Sigmoid colon (tissue), 7 donors: ENCODE measurements at places on chromosomes 3 and 15. TPM values are rescaled to one million over a fixed set of nuclear protein-coding genes. Genes with fewer than 3 reads are reported as not detected.

DNA sequence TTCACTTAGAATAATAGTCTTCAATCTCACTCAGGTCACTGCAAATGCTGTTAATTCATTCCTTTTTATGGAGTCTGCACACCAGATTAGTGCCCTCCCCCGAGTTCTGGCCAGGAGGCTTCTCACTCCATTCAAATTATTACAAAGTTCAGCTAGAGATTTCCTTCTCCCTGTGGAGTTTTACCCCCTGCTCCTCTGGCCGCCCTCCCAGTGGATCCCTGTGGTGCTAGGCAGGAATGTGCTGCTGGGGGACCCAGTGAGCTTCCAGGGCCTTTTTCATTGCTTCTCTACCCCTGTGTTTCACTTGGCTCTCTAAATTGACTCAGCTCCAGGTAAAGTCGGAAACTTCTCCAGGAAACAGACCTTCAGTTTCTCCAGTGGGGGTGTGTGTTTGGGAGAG, 42.7 kb upstream of the CD200R1L start:
- DNase-seq, result no peak

GRCh38 chr15:27238707-27239423, 267.9 kb downstream of the GABRG3 start:
- no peak for DNase-seq

- no peak for DNase-seq
Measured at GRCh38 chr3:8505621-8506020, 4.0 kb downstream of the LMCD1 start.

DNA sequence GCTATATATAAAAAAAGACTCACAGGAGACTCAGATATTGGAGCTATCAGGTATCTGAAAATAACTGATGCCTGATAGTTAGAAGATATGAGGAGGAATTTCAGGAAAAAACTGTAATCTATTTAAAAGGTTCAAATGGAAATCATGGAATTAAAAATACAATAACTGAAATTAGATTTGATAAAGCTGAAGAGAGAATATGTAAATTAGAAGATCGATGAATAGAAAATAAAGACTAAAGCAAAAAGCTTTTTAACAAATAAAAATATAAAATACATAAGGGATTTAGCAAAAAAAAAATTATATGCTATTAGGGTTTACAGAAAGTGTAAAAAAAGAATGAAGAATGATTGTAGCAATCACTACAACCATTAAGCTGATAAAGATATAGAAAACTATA, 679.8 kb upstream of the LMCD1 start:
- no peak for DNase-seq

DNA sequence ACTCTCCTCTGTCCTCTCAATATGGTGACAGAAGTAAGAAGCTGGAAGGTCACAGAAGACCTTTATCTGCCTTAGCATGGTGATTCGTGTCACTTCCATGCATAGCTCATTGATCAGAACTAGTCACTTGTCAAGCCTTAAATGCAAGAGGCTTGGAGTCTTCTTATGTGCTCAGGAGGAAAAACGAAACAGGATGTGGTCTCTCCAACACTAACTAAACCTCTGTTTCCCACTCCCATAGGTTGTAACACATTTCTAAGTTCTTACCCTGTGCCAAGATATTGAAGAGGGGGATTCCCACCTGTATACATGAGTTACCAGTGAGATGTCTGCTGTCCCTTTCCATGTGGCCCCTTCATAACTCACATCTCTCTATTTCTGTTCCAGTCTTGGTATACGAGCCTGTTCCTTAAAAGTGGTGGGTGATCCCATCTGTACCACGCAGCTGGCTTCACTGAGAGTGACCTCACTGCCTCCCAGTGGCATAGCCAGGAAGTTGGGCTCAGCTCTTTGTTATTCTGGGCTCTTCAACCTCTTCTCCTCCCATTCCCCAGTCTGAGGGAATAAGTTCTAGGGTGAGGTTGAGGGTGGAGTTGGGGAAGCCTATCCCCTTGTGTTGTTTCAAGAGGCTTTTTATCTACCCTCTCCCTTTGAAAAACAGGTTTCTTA, 203.2 kb upstream of the PPP2R3A start:
- DNase-seq, result no peak

DNA sequence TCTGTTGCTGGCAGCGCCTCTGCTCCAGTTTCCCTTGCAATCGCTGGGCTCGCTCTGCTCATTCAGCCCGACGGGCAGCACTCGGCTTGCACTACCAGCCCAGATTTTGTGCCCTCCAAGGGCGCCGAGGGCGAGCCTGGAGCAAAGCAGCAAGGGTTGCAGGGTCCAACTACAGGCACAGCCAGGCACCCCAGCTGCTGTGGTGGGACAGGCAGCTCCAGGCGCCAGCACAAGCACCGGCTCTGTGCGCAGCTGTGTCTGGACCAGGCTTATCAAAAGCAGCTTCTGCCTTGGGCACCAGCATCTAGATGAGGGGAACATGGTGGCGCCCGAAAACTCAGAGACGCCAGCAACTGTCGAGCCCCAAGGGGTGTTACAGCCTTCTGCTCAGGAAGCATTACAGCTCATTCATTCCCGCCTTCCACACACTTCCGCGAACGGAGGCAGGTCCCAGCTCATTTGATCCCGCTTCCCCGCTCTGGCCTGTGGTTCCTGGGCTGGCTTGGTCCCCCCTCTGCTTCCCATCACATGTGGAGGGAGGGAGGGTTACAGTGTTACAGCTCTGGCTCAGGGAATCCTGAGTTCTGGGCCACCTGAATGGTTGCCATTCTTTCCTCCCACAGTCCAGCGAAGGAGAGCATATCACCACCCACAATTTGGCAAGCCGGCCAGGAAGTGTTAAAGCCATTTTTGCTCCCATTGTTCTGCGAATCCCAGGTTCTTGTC, 409.9 kb upstream of the ALCAM start:
- no peak for DNase-seq

DNA sequence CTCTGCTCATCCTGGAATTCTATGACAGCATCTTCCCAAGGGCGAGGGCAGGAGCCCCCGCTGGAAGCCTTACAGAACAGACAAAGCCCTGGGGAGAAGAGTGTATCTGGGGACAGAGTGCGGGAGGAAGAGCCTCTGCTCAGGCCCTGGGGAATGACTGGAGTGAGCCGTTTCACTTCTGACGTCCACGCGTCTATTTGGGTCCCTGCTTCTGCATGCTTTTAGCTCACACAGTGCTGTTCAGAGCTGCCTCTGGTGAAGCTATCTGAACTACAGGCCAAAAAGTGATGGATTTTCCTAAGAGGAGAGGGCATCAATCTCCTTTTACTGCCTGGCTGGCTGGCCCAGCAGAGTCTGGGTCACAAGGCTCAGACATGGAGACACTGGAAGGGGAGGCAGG, 311.8 kb downstream of the NTRK3 start:
- DNase-seq, result no peak

- no peak for DNase-seq
Measured at GRCh38 chr15:45149060-45149459, 19.3 kb downstream of the DUOX1 start.

DNA sequence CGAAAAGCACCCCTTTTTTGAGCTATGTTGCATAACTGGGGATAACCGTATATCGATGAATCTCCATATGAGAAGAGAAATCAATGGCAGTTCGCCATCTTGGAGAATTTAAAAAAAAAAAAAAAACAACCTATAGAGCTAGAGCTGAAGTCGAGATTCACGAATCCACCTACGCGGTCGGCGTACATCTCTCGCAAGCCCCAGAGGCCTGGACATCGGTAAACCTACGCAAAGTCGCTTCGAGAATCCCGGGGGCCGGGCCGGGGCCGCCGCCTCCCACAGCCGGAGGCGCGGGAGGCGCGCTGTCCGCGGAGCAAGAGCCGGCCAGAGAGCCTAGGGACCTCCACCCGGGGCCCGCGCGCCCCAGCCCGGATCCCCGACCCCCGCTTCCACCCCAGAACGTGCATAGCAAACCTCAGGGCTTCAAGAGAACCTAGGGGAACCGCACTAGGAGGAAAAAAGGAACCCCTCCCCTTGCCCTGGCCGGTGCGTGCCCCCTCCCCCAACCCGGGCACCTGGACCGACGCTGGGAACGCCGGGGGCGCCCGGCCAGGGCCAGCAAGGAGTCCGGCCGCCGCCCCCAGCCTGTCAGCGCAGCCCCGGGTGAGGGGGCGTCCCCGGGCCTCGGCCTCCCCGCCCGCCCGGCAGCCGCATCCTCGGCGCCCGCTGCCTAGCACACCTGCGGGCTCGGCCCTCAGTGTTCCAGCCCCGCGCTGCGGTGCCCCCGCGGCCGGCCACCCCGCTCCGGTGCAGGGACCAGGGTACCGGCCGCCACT, 567 bp downstream of the PFN2 start:
- peak; percentile 94 for DNase-seq

DNA sequence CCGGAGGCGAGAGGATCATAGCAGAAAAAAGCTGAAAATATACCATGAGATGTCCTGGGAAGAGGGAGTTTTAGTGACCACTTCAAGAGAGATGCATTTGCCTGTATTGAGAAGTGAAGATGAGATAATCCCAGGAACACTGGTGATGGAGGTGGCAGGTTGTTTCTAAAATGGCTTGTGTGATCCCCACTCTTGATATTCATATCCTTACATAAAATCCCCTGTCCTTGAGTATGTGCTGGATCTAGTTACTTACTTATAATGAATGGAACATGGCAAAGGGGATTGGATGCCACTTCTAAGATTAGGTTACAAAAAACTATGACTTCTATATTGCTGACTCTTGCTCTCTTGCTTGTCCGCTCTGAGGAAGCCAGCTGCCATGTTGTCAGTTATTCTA, 22.1 kb downstream of the HDGFL3 start:
- DNase-seq, result no peak

GRCh38 chr3:64163755-64164148, 61.5 kb downstream of the PRICKLE2 start:
- DNase-seq, result no peak

- no peak for DNase-seq
Measured at GRCh38 chr3:139327231-139327630, 16.6 kb upstream of the MRPS22 start.

GRCh38 chr15:51299187-51300015, 39.0 kb downstream of the CYP19A1 start:
- DNase-seq, result no peak

- DNase-seq, result no peak
Measured at GRCh38 chr3:149895769-149896168, 74.9 kb downstream of the PFN2 start.

GRCh38 chr3:128317101-128317697, 149.5 kb downstream of the DNAJB8 start:
- DNase-seq, result no peak

DNA sequence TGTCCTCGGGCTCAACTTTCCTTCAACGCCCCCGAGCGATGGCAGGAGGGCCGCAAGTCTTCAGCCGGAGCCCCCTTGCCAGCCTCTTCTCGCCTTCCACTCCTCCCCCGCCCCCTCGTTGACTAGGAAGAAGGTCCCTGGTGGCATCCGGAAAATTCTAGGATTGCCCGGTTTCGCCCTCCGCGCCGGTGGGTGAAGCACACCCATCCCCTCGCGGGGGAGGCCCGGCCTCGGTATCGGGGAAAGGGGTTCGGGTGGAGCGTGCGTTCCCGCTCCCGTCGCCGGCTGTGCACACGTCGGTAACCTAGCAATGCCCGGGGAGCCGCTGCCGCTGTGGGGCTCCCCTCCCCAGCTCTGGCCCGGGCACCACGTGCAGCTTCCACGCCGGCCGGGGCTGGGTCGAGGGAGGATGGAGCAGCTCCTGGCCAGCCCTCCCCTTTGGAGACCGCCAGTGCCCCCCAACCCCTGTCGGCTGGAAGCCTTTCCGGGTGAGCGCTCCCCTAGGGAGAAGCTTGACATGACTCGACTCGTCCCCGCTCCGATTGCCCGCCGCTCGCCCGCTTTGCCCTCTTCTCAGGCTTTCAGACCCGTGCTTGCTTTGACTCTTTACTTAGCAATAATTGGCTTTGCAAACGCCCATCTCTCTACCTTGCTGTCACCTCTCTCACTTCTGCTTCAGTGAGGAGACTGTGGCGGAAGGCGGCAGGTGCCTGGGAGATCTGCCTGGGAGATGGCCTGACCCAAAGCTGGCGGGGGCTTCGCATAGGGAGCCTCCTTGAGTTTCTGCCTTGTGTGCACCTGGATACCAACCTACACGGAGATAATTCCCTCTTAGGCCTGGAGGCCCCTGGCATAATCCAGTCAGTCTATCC, 1.3 kb downstream of the CACNA1D start:
- peak; percentile 70 for DNase-seq

GRCh38 chr3:119560160-119560559, 746 bp upstream of the CD80 start:
- DNase-seq, result no peak

GRCh38 chr3:60720736-60721135, 530.5 kb downstream of the FHIT start:
- no peak for DNase-seq

DNA sequence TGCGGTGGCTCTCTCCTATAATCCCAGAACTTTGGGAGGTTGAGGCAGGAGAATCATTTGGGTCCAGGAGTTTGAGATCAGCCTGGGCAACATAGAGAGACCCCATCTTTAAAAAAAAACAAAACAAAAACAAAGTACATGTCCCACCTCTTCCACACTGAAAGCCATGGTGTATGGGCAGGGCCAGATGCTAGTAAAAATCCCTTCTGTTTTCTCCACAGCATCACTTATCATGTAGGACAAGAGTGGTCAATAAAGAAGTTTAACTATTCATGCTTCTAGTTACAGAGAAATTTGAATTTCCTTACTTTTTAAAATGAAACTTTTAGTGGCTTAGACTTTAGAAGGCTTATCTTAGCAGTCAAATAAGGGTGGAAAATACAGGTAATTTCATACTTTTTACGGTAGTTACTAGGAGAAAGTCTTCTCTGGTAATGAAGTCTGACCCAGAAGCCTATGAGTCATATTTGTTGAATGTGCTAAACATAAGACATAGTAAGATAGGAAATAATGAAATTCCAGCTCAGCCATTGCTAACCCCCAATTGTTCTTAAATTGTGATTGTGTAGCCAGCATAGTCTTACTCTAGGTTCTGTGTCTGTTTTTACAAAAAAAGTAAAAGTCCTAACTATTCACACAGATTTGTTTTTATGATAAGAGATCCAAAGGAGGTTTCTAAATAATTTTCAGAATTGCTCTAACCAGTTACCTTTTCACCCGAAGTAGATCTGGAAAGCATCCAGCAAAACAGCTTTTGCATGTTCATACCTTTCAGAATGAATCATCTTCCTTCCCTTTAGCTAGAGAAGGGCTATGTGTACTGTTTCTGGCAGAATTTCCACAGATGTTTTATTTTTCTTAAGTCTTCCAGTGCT, 16.4 kb upstream of the ZNF609 start:
- DNase-seq, result peak; percentile 9

DNA sequence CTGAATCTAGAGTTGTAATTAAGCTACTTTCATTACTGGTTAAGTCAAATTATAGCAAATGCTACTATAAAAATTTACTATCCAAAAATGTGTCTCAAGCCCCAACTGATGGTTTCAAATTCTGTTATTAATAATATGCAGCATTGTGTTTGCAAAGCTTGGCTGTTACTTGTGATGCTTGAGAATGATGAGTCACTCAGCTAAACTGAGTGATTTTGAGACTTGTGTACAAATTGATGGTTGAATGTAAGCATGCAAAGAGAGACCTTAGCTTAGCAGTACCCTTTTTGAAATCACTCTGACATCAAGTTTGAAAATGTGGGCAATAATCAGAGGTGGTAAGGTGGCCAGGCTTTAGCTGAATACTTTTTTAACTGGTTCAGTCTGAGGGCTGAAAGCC, 27.6 kb downstream of the OPA1 start:
- DNase-seq, result no peak

Gene ADGRG7
- not detected for total RNA-seq

Gene NISCH
- 53.5 TPM for total RNA-seq

Gene CDHR4
- total RNA-seq, result 0.27 TPM

Gene PLCL2
- total RNA-seq, result 8.0 TPM

Gene CHL1
- total RNA-seq, result 86.7 TPM

Gene GPR62
- total RNA-seq, result not detected

Gene CEMIP
- under 0.01 TPM for total RNA-seq

Gene SMAD6
- 5.8 TPM for total RNA-seq

Gene SPTSSB
- not detected for total RNA-seq

Gene HGD
- total RNA-seq, result not detected

Gene RHOV
- total RNA-seq, result not detected

Gene TGM4
- total RNA-seq, result not detected

Gene TTLL13
- total RNA-seq, result not detected
